HepG2 (cell line): ENCODE measurements at places on chromosomes 12 and 14. TPM values are rescaled to one million over a fixed set of nuclear protein-coding genes. Genes with fewer than 3 reads are reported as not detected.

GRCh38 chr12:65854629-65855028 is 30.3 kb downstream of the HMGA2 start:
- DNase-seq: peak; percentile 39
- peaks cover 8% of the 10 kb centered on the region for H3K36me3 ChIP-seq
- H3K4me1 ChIP-seq: peaks cover 60% of the 10 kb centered on the region
- H3K4me3 ChIP-seq: no peak overlapping the region

SLC22A17 gene
- total RNA-seq: 0.48 and 0.95 TPM in 2 replicates

ANO2 gene
- not detected in 2 replicates for total RNA-seq

- no peaks in the 10 kb centered on the region for H3K4me1 ChIP-seq
- no peak for DNase-seq
- H3K27me3 ChIP-seq: no peaks in the 10 kb centered on the region
- H3K4me3 ChIP-seq: no peak overlapping the region
Measured at GRCh38 chr12:52677126-52677525, 3.1 kb downstream of the KRT1 start.

- no peak overlapping the region for H3K27ac ChIP-seq
- H3K36me3 ChIP-seq: no peaks in the 10 kb centered on the region
- H3K4me3 ChIP-seq: no peak overlapping the region
Measured at GRCh38 chr12:106049105-106049504, 89.6 kb downstream of the NUAK1 start.

NYNRIN gene
- total RNA-seq: 1.1 and 1.3 TPM in 2 replicates

DNA sequence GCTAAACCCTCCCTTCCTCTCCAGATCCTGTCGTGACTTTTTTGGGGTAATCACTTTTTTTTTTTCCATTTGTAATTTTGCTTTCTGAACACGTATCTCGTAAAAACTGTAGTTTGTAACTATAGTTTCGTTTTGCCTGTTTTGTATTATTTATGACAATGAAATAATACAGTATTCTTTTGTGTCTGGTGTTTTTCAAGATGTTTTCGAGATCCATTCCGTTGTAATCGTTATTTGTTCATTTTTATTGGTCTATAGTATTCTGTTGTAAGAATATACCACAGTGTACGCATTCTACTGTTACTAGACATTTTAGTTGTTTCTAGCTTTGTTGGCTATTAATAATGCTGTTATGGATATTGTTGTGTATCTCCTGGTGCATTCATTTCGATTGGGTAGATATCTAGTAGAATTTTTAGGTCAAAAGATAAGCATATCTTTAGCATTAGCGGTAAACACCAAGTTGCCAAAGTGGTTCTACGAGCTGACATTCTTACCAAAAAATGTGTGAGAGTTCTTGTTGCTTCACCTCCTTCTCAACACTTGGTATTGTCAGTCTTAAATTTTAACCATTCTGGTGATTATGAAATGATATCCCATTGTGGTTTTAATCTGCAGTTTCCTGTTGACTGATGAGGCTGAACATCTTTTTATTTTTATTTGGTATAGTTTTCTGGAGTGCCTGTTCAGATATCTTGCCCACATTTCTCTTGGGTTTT is 92.3 kb upstream of the EVL start:
- peaks cover 33% of the 10 kb centered on the region for H3K4me1 ChIP-seq
- H3K27ac ChIP-seq: peak overlapping the region; percentile 30
- peak overlapping the region; percentile 90 for H3K4me3 ChIP-seq
- H3K36me3 ChIP-seq: no peaks in the 10 kb centered on the region
- no peak for DNase-seq

DNA sequence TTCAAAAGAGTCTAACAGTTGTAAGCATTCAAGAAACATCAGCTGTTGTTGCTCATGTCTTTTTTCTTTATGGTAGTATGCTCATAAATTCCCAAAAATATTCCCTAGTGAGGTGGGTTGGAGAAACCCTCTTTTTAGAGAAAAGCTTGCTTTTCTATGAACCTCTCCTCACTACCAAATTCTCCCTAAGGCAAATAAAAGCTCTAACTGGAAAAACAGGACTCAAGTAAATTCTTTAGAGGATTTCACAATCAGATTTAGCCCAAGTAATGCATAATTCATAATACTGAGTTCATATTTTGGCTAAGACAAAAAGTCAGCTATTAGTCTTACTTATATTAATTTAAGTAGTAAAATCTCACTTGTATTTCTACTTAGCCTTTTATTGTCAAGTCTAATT is 59.1 kb downstream of the DIO2 start:
- H3K4me3 ChIP-seq: no peak overlapping the region
- DNase-seq: no peak
- H3K27me3 ChIP-seq: no peaks in the 10 kb centered on the region
- no peaks in the 10 kb centered on the region for H3K4me1 ChIP-seq
- H3K27ac ChIP-seq: no peak overlapping the region

- H3K4me1 ChIP-seq: no peaks in the 10 kb centered on the region
- DNase-seq: no peak
- no peak overlapping the region for H3K27ac ChIP-seq
- no peaks in the 10 kb centered on the region for H3K27me3 ChIP-seq
- no peaks in the 10 kb centered on the region for H3K36me3 ChIP-seq
Measured at GRCh38 chr12:40775661-40776060, 83.4 kb downstream of the CNTN1 start.

DNA sequence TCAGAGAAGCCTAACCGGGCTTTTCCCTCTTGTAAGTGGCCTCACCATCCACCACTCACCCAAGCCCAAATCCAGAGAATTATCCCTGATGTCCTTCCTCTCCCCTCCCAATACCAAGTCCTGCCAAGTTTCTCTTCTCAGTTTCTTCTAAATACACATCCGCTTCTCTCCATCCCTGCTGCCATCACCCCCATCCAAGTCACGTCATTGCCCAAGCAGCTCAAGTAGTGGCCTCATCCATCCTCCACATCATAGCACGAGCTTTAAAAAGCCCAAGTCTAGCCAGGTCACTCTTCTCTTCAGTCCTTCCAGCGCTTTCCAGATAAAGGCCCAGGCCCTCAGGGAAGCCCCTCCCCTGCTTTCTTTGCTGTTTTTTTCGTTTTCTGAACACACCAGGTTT is 25.4 kb downstream of the IL31 start:
- H3K4me3 ChIP-seq: no peak overlapping the region
- H3K36me3 ChIP-seq: no peaks in the 10 kb centered on the region
- H3K27me3 ChIP-seq: peaks cover 2% of the 10 kb centered on the region; the same call in 1 of the 2 replicates
- H3K4me1 ChIP-seq: no peaks in the 10 kb centered on the region

DNA sequence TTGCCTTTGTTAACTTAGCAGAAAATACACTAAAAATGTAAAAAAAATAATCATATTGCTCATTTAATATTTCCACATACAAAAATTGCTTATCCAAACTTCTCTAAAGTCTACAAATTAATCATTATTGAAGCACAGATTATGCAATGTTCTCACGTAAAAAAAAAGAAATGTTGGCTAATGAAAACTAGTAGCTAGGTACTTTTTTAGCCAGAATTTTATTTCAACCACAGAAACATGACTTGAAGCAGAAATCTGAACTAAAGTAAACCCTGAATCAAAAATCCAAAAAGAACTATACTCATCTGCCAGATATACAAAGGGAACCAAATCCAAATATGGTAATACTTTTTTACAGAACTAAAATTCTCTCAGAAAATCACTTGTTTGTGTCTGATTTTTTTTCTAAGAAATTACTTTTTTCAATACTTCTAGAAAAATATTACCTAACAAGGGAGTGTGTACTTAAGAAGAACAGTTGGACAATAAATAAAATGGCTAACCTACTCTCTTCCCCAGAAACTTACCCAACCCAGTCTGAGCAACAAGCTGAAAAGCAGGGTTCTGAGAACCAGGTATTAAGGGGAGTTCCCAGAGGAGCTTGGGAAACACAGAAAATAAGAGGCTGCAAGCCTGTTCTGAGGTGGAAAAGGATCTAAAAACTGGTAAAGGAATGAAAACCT is 78.4 kb upstream of the RAP1B start:
- H3K27me3 ChIP-seq: no peaks in the 10 kb centered on the region
- no peak overlapping the region for H3K27ac ChIP-seq
- H3K36me3 ChIP-seq: no peaks in the 10 kb centered on the region
- H3K4me3 ChIP-seq: no peak overlapping the region
- DNase-seq: no peak
- H3K4me1 ChIP-seq: no peaks in the 10 kb centered on the region

SENP1 gene
- 20.2 and 25.3 TPM in 2 replicates for total RNA-seq

GRCh38 chr12:13509740-13510139 is 313.2 kb downstream of the EMP1 start:
- no peaks in the 10 kb centered on the region for H3K36me3 ChIP-seq
- no peak for DNase-seq
- no peaks in the 10 kb centered on the region for H3K27me3 ChIP-seq
- H3K4me1 ChIP-seq: no peaks in the 10 kb centered on the region
